ENCODE measurements at places on chromosomes 5 and 9.

- peak; percentile 42 for DNase-seq
Observed at GRCh38 chr5:113487781-113488644, at the start of gene MCC. MCC (minus strand) TSS chr5:113488453.

- DNase-seq = no peak
Observed at GRCh38 chr9:21413624-21414023, 4.7 kb downstream of the IFNA8 start.

DNA sequence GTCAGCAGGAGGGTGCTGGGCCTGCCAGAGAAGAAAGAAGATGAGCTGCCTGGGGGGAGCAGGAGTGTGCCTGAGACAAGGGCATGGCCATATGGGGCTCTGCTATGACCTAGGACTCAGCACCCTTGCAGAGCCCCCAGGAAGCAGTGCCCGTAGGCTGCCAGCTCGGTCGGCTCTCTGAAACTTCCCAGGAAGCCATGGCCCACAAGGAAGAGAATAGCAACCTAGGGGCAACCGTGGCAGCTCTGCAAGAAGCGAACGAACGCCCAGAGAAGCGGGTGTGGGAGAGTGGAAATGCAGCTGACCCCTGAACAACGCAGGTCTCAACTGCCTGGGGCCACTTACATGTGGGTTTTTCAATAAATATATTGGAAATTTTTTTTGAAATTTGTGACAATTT lies 10.7 kb upstream of the LTC4S start:
- DNase-seq = no peak

GRCh38 chr9:100129772-100130171 lies 30.7 kb downstream of the INVS start:
- DNase-seq = no peak

GRCh38 chr5:159331093-159331973 lies 1.0 kb upstream of the IL12B start:
- peak; percentile 76 for DNase-seq

- no peak for DNase-seq
Observed at GRCh38 chr5:103510851-103511553, 51.6 kb downstream of the NUDT12 start.

GRCh38 chr5:40021007-40021406 lies 596.2 kb upstream of the DAB2 start:
- no peak for DNase-seq

- DNase-seq = no peak
Observed at GRCh38 chr5:1444361-1445189, 665 bp downstream of the SLC6A3 start.

GRCh38 chr5:55467862-55468551 lies 66.8 kb downstream of the PLPP1 start:
- no peak for DNase-seq

GRCh38 chr5:141734501-141735229 lies 52.6 kb upstream of the ARAP3 start:
- peak; percentile 25 for DNase-seq

DNA sequence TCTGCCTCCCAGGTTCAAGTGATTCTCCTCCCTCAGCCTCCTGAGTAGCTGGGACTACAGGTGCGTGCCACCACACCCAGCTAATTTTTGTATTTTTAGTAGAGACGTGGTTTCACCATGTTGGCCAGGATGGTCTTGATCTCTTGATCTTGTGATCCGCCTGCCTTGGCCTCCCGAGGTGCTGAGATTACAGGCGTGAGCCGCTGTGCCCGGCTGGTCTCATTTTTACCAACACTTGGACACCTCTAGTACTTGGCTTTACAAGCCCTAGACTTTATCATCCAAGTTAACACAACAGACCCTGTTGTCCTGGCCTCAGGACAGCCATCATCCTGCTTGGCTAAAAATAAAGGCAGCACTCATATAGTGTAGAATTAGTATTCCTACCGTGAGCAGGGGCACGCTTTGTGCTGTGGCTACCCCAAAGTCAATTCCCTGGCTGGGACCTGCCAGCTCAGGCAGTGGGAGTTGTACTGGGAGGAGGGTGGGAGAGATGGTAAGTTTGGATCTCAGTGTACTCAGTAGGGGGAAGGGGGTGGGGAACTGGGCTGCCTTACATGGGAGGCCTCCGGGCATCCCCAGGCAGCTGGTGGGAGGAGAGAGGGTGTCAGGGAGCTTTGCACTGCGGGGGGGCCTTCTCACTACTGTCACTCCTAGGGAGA lies 6.6 kb downstream of the PDZD2 start:
- DNase-seq = no peak
